Caki2 (cell line): ENCODE measurements at places on chromosomes 6 and 20.

DNA sequence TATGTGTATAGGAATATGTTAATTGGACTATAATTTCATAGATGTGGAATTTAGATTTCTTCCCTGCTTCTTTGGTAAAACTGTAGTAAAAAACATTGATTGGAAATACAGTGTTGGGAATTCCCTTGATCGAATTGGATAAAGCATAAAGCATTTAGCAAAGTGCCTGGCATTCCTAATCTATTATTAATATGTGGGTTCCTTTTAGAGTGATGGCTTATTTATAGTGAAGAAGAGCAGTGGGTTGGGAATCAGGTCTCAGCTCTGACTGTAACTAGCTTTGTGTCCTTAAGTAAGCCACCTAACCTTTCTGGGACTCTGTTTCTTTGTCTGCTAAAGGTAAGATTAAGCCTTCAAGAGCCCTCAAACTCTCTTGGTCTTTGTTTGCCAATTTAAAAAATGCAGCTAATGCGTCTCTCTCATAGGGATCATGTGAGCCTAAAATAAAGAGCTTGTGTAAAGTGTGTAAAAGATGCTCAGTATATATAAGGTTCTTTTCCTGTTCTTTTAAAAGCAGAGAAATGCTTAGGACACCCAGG is 53.3 kb downstream of the KCNS1 start:
- no peak for DNase-seq

DNA sequence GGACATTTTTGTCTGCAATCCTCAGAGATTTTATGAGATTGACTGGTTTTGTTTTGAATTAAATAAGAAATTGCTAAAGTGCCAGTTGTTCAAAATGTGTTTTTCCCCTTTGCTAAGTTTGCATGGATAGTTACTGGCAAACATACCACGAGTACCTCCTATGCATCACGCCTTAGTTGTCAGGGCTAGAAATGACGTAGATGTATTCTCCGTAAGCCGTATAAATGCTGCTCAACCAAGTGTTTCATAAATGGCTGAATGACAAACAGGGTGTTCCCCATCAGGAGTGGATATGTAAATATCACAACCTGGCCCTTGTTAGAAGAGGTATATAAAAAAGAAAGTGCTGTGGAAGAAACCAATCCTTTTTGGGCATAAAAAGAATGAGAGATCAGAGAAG is 341.1 kb upstream of the ZFP64 start:
- peak; percentile 85 for DNase-seq

DNA sequence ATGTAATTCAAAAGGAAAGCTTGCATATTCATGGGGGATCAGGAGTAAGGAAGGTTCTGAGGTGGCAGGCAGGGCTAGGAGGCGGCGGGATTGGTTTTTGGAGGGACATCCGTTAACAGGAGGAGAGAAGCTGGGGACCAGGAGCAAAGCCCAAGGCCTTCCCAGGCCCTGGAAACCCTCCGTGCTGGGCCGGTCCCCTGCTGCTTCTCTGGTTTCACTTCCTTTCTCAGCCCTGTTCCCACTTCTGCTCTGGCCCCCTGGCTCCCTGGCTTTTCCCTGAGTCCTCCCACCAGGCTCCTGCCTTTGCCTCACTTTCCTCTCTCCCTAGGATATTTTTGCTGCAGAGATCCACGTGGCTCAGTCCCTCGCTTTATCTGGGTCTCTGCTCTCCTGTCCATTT is 26.4 kb upstream of the SALL4 start:
- DNase-seq, result no peak

GRCh38 chr6:43900916-43901732 is 131.1 kb downstream of the VEGFA start:
- no peak for DNase-seq

GRCh38 chr6:152313542-152314482 is 323.4 kb downstream of the SYNE1 start:
- no peak for DNase-seq

DNA sequence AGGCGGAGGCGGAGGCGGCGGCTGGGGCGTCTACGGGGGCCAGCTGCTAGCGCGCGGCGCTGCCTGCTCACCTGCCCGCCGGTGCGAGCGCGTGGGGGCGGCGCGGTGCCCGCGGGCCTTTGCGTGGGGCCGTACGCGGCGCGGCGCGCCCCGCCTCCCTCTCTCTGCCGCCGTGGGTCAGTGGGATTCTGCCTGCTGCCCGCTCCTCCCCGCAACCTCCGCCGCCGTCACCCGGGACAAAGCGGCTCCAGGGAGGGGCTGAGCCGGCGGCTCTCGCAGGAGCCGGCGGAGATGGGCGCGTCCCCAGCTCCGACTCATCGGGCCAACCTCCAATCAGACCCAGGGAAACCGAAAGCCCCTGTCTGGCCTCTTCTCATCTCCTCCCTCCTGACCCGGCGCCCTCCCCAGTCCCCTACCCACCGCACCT is at the start of gene RCAN2:
Gene RCAN2, minus strand, starts transcription at position 249 of the 427 bp plus-strand sequence.
- peak; percentile 62 for DNase-seq

DNA sequence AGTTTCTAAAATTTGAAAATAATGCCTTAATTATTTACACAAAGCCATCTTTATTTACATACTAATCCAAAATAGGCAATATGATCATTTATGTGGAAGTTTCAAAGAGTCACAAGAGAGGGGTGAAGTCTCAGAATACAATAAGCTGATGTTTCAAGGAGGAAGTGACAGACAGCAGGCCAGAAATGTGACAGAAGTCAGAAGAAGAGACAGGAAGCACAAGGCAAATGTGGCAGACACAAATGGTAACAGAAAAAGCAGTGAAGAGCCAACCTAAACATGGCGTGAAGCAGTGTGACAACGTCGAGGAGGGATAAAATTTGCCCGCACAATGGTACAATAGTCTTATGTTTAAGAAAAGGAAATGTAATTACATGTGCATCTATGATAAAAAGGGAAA is 59.8 kb downstream of the SHPRH start:
- no peak for DNase-seq

DNA sequence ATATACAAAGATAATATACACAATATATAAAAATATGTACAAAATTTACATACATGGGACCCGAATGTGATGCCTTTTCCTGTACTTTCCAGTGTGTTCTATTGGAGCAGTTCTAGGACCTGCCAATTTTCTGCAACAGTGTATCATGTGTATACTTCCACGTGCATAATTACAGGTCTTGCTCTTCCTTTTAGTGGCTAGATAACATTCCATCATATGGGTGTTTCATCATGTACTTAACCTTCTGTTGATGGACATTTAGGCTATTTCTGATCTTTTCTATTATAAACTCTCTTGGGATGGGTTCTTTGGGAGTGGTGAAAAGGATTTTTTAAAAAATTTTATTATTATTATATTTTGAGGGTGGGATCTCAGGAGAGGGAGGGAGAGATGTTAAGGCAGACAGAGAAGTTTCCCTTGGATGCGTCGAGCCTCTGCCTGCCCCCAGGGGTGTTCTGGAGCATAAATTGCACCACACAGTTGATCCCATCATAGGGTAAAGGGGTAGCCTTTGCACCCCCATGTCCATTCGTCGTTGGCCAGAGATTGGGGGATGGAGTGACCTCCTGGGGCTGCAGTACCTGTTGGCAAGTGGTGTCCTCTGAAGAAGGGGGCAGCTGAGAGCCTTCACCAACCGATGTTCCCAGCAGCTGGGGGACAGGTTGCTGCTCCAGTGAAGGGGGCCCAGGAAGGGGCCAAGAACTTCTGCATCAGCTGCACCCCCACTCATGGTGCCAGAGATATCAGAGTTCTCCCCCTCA is 110.3 kb downstream of the TOX2 start:
- no peak for DNase-seq

DNA sequence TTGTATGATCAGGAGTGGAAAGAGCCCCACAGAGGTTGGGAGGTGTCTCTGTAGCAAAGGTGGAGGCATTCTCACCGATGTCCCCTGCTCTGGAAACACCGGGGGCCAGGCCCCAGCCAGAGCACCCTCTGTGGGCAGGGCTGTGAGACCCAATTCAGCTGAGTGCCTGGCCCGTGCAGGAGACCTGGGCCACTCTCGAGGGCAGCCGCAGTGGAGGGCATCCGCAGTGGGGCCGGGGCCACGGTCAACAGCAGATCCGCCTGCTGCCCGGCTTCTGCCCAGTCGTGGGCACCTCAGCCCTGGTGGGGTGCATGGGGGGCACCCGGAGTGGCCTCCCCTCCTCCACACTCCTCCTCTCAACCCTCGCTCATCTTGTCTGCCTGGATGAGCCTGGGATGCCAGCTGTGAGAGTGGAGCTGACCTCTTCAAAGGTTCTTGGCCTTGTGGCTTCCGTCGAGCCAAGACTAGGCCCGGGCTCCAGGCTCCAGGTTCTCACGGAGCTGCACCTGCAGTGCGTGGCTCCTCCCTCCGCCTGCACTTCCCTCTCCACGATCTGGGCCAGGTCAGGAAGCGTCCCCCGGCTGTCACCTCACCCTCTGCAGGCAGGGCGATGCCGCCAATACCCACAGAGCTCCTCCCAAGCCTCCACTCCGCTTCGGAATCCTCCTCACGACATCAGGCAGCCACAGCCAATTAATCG is 134.8 kb downstream of the TAF4 start:
- DNase-seq, result no peak

- no peak for DNase-seq
Observed at GRCh38 chr6:156700440-156701057, 76.6 kb upstream of the ARID1B start.

- no peak for DNase-seq
Observed at GRCh38 chr6:15892369-15892768, 229.5 kb upstream of the DTNBP1 start.

DNA sequence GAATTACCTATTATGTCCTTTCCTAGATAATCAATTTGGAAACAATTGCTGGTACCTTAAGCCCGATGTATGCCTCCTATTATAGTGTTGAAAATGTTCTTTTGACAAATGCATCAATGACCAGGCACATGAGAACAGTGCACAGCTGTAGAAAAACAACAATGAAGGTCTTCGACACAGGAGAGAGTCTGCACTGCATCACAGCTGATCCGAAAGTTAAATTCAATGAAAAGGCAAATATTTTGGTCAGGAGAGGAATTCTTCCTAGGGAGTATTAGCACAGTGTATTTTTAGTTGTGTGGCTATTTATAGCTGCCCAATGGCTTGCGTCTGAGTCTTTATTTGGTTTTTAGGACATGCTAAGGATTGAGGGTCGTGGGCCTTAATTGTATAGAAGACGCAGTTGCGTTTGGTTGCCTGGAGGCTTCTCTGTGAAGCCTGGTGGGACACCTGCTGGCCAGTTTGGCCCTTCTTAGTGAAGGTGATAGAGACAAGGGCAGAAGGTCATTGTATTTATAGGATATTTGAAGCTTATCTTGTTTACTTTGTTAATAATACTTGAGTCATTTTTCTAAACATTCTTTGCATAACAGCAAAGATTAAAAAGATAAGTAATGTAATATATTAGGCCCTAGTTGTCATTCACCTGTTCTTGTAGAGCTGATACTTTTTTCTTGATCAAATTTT is 72.3 kb downstream of the CDYL start:
- DNase-seq, result no peak

- no peak for DNase-seq
Observed at GRCh38 chr6:7251646-7252260, 61.2 kb downstream of the SSR1 start.

- no peak for DNase-seq
Observed at GRCh38 chr6:145621776-145622175, 113.5 kb downstream of the EPM2A start.

GRCh38 chr6:136365776-136366354 is 76.2 kb upstream of the BCLAF1 start:
- DNase-seq, result no peak

GRCh38 chr6:142898927-142899895 is 45.8 kb downstream of the HIVEP2 start:
- no peak for DNase-seq

DNA sequence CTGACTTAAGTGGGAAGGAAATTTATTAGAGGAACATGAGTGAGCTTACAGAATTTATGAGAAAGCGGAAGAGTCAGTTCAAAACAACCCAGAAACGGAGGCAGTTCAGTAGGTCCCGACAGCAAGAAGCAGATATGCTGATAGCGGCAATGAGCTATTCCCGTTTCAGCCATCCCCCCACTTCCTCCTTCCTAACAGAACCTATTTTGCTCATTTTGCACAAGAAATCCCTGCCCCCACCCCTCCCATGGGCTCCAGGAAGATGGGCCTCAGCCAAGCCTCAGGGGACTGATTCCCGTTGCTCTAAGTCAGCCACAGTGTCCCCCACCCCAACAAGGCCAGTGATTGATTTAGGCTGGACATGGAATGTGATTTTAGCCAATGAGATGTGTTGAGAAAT is 157.5 kb downstream of the CEBPB start:
- DNase-seq, result no peak

DNA sequence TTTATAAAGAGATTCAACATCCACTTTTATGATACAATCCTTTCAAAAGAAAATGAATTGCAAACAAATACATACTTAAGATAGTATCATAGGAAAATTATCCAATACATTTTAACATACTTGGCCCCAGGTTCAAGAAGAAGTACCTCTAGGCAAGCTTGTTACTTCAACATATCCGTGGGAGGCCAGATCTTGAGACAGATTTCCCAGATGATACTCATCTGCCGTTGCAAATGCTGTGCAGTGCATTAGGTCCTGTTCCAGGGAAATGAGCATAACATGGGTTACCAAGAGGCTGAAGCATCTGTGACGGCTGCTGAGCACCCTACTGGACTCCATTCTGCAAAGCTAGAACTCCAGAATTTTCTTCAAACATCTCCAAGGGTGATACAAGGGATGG is 15.6 kb downstream of the RMND1 start:
- DNase-seq, result no peak

- DNase-seq, result peak; percentile 11
Observed at GRCh38 chr20:3010985-3011723, 32.3 kb upstream of the GNRH2 start.

GRCh38 chr20:51507216-51508036 is 35.1 kb downstream of the NFATC2 start:
- peak; percentile 16 for DNase-seq
